ENCODE measurements at places on chromosomes 7 and 10.

DNA sequence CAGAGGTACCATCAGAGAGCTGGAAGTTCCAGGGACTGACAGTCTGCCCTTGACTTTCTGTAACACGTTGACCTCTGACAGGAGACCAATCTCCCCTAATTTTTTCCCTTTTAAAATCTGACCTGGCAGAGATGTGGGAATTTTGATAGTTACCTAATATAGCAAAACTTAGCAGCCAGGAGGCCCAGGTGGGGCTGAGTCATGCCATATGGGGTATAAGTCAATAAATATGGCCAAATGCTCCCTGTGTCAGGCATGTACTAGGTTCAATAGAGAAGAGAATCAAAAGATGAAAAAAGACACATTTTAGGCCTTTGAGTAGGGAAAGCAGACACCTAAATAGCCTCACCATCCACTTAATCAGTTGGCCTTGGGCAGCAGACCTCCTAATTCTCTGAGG lies 6.1 kb upstream of the GRK5 start:
- DNase-seq, result no peak

DNA sequence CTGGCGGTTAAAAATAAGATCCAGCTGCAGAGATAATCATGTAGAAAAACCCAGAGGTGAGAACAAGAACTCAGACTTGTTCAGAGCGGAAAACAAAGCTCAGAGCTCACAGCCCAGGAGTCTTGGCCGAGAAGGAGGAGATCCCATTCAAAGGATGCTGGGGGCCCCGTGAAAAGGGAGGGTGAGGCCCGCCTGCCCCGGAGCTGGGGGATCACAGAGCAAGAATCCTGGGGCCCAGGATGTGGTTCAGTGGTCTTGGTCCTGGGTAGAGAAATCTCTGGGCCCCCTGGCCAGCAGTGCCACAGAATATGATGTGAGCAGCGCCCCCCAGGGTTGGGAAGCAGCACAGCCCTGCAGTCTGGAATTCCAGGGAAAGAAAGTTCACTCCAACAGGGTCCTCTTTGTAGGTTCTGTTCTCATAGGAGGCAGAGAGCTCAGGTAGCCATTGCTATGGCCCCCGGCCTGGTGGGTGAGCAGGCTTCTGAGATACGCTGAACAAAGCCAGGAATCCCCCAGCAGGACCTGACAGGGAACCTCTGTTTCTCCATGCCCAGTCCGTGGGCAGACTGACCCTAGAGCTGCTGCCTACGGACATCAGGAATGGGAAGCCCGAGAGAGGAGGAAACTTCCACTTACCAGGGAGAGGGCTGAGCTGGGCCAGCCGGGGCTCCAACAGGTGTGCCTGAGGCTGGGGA lies 77.7 kb upstream of the GNA12 start:
- no peak for DNase-seq

DNA sequence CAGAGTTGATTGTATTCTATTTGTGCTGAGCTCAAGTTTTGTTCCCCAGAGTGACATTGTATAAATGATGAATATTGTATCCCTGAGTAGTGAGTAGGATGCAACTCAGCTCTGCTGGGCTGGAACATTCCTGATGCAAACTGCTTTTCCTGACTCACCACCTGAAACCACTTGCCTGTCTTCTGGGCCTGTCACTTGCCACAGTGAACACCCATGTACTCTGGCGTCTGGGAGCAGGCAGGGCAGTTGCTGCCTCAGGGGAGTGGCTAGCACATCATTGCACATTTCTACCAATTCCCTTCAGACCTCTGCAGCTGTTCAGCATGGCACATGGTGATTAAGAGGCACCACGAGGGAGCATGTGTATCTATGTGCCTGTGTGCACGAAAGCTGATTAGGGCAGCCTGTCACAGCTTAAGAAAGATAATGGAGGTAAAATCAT lies 157.3 kb downstream of the SND1 start:
- peak; percentile 100 for DNase-seq

GRCh38 chr10:66252986-66253385 lies 672.9 kb upstream of the LRRTM3 start:
- no peak for DNase-seq

- no peak for DNase-seq
Observed at GRCh38 chr10:65083222-65083621, 1562.0 kb downstream of the REEP3 start.

DNA sequence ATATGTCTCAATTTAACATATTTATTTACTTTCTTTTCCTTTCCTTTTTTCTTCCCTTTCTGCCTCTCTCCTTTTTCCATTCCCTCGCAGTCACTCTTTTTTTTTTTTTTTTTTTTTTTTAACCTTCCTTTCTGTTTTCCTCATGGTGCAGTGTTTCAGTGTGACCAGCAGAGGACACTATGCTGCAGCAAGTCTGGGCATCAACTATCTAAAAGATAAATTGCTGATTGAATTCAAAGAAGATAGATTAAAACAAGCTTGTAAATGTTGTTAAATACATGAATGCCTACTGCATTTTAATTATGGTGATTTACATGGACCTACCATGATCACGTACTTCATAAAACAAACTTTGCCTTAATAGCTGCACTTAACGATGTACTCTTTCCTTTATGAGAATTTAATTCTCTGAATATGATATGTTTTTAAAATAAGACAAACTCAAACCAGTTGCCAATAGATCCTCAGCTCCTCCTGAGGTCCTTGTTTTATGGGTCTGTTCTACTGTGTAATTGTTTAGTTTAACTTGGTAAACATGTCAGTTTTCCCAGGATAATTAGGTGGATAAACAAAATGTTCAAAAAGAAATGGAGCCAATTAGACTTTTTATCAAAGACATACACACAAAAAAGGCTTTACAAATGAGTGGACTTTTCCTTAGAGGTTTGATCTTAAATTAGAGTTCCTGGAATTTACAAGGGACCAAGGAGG lies 101.0 kb upstream of the AGR3 start:
- peak; percentile 71 for DNase-seq

DNA sequence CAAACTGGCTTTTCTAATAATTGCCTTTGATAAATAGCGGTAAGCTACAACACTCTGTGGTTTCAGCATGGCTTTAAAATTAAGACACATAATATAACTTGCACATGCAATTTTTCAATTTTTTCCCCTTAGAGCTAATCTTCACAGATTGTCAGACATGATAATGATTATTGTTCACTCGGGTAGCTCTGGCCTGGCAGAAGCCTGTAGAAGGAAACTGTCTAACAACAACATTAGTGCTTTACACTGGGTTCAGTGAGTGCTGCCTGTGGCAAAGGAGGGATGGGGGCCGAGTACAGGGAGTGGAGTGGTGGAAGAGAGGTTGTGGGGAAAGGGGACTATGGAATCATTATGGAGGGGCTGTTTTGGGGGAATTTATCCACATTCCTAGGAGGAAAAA lies 67.2 kb upstream of the AUTS2 start:
- no peak for DNase-seq

- no peak for DNase-seq
Observed at GRCh38 chr7:76016191-76016947, 22.0 kb upstream of the TMEM120A start.

DNA sequence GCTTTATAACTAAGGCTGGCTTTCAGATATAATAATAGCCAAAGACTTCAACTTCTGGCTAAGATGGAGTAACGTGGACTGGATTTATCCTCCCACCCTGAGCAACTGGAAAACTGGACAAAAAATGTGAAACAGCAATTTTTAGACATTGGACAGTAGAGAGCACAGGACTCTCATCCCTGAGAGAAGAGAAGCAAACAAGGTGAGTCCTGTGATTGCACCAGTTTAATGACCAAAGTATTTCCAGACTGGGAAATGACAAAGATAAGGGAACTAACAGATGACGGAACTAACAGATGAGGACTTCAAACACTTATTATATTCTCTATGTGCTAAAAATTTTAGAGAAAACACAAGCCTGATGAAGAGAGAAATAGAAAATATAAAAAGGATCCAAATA lies 175.7 kb upstream of the SLC25A13 start:
- no peak for DNase-seq

GRCh38 chr7:128266529-128266882 lies 25.4 kb downstream of the LEP start:
- no peak for DNase-seq

Data from LHCN-M2 (cell line).